ENCODE measurements at places on chromosomes 16 and 17.

- DNase-seq, result no peak
Measured at GRCh38 chr16:67100569-67101310, 9.0 kb upstream of the PHAF1 start.

DNA sequence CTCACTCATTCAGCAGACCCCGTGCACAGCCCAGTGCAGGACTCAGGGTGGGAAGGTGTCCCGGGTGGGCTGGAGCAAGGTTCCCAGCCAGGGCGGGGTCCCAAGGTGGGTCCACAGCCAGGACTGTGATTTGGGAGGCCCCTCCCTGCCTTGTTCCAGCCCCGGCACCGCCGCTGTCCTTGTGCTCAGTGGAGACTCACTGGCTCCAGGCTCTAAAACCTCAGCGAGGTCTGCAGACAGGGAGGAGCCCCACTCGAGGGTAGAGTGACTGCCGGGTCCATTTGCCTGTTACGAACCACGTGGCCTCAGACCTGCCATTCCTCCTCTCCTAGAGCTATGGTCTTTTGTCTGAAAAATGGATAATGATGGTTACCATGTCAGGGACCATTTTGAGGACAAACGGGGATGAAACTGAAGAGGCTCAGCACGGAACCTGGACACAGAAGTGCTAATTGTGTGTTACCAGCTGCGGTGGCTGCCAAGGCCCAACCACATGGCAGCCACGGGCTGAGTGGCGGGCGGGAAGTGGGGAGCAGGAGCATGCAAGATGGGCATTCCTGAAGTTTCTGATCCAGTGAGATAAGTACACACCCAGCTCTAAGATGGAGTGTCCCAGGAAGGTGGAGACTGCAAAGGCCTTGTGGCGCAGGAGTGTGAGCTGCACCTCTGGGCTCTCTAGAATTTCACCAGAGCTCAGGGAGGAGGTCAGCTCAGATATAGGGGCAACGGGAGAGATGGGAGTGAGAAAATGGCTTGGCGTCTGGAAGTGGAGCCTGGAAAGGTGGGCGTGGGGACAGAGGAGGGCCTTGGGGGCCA is 317.6 kb downstream of the SEC14L1 start:
- DNase-seq, result no peak

DNA sequence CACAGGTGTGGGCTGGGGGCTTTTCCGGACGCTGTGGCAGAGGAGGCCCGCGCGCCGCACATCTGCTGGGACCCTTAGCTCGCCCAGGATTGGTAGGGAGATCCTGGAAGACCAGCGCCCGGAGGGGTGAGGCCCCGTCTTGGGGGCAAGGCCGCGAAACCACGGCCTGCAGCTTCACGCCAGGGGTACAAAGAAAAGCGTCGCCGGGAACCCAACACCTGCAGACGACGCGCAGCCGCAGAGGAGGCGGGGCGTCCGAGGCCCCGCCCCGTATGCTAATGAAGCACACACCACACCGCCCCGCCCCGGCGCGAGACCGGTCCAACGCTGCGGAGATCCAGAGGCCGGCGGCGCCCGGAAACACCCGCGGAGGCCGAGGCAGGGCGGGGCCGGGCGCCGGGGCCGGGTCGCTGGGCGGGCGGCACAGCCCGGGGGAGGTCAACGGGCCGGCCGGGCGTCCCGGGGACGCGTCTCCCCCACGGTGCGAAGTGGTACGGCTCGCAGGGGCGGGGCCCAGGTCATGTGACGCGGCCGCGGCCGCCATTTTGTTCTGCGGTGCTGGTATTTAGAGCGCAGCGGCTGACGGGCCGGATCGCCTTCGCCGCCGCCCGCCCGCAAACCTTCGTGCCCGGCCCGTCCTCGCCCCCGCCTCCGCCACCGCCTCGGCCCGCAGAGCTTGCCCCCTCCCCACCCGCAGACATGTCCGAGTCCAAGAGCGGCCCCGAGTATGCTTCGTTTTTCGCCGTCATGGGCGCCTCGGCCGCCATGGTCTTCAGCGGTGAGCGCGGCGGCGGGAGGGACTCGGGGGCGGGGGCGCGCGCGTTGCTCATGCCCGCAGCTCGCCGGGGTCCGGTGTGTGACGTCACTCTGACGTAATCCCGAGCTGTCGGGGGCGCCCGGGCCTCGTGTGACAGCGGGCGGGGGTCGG is at the start of gene ATP6V0C:
ATP6V0C (plus strand) TSS at position 548 of the 928 bp plus-strand sequence; CDS start at position 700, 152 bp downstream.
- peak; percentile 95 for DNase-seq

DNA sequence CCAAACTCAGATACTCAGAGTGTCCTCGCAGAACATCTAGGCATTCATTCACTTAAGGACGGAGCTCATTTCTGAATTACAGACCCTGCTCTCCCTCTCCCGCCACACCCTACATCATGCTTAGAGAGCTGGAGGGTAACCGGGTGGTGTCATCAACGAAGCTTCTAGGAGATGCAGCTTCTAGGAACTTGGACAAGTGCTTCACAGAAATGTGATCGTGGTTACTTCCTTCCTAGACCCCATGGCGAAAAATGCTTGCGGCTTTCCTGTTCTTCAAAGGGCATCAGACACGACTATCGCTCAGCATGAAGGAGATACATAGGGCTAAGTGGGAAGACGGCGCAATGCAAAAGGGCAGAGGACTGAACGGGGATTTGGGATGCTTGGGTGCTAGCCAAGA is 126.8 kb downstream of the ZFHX3 start:
- DNase-seq, result no peak

- no peak for DNase-seq
Measured at GRCh38 chr17:30363715-30364202, 15.0 kb upstream of the CPD start.

DNA sequence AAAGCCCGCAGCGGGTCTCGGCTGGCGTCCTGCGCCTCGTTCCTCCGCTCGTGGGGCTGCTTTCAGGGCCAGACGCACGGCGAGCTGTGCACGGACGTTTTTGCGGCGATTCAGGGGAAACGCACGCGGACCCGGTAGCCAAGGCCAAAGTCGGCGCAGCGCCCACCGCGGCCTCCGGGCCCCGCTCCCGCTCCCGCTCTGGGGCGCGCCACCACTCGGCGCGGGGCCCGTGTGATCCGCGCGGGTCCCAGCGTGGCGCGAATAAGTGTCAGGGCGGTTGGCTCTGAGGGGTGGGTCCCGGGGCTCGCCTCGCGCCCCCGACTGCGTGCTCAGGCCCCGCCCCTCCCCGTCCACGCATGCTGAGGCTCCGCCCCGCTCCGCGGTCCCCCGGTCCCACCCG is 694 bp upstream of the TBCD start:
- DNase-seq, result peak; percentile 46

DNA sequence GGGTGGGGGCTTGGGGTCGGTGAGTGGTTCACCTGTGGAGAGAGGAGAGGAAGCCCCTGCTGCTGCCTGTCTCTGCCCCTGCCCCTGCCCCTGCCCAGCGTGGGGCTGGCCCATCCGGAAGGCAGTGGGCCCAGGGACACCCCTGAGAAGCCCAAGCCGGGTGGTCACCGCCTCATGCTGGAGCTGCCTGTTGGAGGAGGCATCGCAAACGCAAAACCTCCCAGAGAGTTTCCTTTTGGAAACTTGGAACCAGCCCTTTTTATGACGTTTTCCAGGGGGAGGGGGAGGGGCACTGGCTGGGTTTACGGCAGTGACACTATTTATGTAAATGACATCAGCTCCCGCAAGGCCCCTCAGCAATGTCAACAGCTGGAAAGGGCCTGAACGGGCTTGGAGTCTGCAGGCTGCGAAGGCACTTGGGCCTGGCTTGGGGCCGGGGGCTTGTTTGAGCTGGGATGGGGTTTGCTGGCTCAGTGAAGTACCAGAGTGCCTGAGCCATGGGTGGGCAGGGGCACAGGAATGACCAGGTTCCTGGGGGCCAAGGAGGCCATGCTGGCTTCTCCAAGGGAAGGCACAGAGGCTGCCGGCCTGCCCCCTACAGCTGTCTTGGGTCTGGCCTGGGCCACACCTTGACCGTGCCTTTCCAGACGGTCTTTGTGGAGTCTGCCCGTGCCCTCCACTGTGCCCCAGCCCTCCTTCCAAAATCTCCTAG is 219.5 kb downstream of the NTN1 start:
- peak; percentile 94 for DNase-seq

DNA sequence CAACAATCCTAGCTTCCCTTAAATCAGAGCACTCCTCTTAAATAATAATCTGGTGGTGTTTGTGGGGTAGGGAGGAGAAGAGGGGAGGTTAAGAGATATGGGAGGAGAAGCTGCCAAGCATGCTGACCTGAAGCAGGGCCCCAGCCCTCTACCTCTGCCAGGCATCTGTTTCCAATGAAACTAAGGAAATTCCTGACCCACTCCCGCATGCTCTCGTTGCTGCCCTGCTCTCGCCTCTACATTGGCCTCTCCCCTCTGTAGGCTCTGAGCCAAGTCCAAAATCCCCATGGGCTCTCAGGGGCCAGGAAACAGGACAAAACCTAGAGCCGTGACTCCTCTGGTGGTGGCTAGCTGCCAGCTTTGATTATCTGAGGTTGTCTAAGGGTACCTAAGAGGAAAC is 559.5 kb upstream of the CDH11 start:
- DNase-seq, result no peak

GRCh38 chr16:49081554-49081953 is 200.1 kb downstream of the CBLN1 start:
- no peak for DNase-seq

GRCh38 chr17:16986391-16986790 is 14.5 kb upstream of the TNFRSF13B start:
- peak; percentile 35 for DNase-seq

DNA sequence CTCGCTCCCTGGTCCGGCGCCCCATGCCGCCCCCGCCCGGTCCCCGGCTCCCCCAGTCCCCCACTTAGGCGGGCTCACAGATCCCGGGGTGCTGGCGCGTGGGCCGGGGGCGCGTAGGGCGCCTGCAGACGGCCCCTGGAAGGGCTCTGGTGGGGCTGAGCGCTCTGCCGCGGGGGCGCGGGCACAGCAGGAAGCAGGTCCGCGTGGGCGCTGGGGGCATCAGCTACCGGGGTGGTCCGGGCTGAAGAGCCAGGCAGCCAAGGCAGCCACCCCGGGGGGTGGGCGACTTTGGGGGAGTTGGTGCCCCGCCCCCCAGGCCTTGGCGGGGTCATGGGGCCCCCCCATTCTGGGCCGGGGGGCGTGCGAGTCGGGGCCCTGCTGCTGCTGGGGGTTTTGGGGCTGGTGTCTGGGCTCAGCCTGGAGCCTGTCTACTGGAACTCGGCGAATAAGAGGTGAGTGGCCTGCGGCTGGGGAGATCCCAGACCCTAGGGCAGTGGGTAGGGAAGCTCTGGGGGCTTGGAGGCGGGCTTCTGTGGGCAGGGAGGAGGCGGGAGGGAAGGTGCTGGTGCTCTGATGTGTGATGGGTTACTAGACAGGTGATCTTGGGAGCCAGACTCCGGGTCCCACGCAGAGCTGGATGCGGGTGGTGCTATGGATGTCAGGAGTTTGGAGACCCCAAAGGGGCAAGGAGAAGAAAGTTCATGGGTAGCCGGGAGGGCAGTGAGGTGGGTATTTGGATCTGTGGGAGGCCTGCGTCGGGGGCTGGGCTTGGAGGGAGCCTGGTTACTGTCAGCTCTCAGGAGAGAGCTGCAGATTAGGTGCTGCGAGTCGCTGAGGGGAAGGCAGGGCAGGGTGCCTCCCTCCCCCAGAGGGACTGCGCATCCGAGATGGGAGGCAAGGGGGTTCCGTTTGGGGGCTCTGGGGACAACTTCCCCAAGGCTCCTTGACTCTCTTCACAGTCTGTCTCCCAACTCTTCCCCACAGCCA is 560 bp downstream of the EFNB3 start:
- peak; percentile 50 for DNase-seq

DNA sequence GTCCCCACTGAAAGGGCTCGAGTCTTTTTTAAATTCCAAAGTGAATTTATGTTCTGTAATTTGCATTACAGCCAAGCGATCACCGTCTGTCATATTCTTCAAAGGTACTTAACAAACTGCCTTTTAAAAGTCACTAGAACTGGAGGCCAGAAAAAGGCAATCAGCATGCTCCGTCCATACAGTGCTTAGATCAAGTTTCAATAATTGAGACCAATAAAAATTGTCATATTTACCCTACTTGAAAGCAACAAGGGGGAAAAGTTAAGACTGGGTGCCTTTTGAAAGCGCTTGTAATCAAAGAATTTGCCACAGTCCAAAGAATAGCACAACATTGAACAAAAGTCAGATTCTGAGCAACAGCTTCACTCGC is 9.0 kb upstream of the ZFHX3 start:
- DNase-seq, result no peak

DNA sequence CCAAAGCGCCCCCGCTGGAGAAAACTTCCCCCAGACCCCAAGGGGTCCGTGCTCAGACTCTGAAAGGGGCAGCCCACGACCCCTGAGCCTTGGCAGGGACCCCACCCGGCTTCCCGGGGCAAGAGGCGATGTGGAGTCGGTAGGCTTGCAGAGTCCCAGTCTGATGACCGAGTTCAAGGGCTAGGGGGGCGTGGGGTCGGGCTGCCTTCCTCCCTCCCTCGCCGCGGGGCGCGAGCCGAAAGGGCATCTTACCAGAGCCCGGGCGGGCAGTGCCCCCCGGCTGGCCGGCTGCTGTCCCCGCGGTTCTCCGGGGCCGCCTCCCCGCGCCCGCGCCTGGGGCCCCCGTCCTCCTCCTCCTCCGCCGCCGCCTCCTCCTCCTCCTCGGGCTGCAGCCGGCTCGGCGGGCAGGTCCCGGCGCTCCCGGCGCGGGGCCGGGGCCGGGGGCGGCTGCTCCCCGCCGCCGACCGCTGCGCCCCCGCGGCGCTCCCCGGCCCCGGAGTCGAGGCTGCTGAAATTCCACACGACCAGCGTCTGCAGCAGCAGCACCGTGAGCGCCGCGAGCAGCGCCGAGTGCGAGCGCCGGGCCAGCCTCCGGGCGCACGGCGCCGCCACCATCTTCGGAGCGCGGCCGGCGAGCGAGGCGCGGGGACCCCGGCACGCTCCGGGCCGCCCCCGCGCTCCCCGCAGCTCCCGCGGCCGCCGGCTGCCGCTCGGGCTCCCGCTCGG is 415 bp downstream of the XYLT1 start:
- no peak for DNase-seq

DNA sequence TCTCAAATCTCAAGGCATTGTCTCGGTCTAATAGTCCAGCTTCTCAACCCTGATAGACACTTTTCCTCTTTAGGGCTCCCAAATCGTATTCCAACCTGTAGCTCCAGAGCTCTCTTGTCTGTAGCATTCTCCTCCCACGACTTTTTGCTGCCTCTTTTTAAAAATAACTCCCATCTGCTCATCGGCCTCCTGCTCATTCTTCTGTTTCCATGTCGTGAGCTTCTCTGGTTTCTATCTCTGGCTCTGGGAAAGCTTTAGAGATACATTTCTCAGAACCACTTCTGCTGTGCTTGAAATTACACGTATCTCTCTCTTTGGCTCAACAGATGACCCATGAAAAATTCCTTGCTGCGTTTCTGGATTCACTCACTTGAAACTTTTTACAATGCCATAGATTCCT is 609.6 kb upstream of the C16orf82 start:
- DNase-seq, result no peak

GRCh38 chr16:84052071-84052622 is 9.6 kb upstream of the SLC38A8 start:
- no peak for DNase-seq

DNA sequence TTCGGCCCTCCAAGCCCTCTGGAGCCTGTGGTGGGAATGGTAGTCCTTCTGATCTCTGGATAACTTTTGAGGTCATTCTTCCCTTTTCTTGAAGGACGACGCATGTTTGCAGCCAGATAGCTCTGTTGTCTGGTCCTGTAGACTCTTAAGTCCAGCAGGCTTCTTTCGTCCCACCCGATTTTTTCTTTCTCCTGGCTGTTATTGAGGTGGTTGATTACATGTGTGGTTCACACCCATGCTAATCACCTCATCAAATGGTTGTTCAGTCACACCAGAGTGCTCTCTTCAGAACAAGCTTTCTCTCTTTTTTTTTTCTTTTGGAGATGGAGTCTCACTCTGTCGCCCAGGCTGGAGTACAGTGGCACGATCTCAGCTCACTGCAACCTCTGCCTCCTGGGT is 30.6 kb downstream of the PIGL start:
- DNase-seq, result no peak
